ENCODE measurements at places on chromosomes 7 and 10. TPM values are rescaled to one million over a fixed set of nuclear protein-coding genes. Genes with fewer than 3 reads are reported as not detected.

MASTL gene
- 35.0 TPM for total RNA-seq

RELN gene
- total RNA-seq = 0.07 TPM

HYCC1 gene
- total RNA-seq = 62.3 TPM

DNA sequence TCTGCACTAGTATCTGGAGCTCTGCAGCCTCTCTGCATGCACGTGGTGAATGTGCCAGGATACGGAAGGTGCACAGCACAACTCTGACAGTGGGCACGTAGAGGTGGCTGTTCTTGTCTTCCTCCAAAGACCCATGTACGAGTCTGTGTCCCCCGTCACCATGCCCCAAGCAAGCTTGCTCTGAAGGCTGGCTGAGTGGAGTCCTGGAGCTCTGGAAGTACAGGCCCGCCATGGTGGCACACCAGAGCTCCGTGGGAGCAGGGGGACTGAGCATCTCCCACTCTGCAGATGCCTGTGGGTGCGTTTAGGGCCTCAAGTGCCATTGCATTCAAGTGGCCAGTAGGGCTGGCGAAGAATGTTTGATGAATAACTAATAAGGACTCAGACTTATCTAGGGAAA, 17.1 kb downstream of the BCCIP start:
- H3K4me3 ChIP-seq = no peak overlapping the region
- no peaks in the 10 kb centered on the region for H3K4me1 ChIP-seq
- no peak for DNase-seq
- peaks cover 14% of the 10 kb centered on the region for H3K36me3 ChIP-seq
- no peaks in the 10 kb centered on the region for H3K27me3 ChIP-seq

DNA sequence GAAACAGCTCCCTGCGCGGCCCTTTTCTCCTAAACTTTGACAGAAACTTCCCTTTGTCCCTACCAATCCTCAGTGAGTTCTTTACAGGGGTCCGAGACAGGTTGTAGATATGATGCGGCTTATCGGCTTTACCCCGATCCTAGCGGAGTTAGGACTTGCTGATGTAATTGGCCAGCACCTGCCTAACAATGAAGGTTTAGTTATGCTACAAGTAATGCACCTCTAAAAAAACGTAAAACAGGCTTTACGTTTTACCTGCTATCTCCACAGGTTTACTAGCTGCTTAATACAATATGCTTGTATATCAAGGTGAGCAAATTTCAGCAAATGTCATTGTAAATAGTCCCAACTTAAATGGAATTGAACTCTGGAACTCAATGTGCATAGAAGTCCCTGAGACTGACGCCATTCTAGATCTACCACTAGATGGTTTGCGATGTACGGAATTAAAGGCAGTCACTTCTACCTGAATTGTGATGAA, 697 bp upstream of the SNX13 start:
- no peaks in the 10 kb centered on the region for H3K27me3 ChIP-seq
- H3K4me3 ChIP-seq = peak overlapping the region; percentile 96
- peak overlapping the region; percentile 99 for H3K27ac ChIP-seq
- H3K36me3 ChIP-seq = no peaks in the 10 kb centered on the region

DNA sequence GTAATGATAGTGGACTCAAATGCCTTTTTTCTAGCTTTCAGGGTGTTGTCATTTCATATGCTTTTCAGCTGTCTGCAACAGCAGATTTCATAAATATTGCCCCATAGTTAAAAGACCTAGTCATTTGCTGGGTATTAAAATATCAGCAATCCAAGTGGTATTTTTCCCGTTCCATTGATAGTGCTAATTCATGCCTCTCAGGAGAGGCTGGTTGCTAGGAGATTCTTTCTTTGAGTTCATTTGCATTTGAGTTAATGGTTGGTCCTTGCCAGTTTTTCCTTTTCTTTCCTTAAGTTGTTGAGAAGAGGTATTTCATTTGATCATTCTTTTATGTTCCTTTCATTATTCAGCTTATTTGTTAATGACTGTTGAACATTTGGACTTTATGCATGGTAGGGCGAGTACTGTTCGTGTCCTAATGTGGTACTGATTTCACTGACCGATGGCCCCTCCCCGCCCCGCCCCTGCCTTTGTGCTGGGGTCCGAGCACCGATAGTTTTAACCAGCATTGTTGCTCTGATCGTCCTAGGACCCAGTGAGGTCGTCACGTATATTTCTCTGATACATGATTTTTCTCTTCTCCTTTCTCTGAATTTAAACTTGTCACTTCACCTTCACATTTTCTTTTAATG, 128.6 kb downstream of the CCNY start:
- peaks cover 31% of the 10 kb centered on the region for H3K4me1 ChIP-seq
- H3K27ac ChIP-seq = no peak overlapping the region
- H3K4me3 ChIP-seq = no peak overlapping the region
- no peak for DNase-seq
- no peaks in the 10 kb centered on the region for H3K27me3 ChIP-seq

- peak; percentile 22 for DNase-seq
- H3K4me1 ChIP-seq = peaks cover 73% of the 10 kb centered on the region
- H3K27ac ChIP-seq = peak overlapping the region; percentile 99
- no peaks in the 10 kb centered on the region for H3K27me3 ChIP-seq
- no peaks in the 10 kb centered on the region for H3K36me3 ChIP-seq
Measured at GRCh38 chr10:62760401-62760800, 44.1 kb upstream of the ADO start.

DNA sequence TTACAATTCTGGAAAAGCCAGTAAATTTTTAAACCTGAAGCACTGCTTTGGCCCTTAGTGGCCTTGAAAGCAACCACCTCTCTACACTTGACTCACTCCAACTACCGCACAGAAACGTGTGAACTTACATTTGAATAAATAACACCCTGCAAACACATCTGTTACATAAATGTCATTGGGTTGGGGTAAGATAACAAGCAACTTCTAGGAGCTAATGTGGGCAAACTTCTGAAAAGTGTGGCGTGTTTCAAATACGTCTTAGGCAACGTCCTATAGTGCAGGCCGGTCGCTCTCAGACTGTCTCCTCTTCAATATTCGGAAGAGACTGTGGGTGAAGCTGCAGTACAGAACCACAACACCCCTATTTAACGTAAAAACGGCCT, 474 bp downstream of the ORC5 start:
- no peak for DNase-seq
- H3K4me1 ChIP-seq = peaks cover 37% of the 10 kb centered on the region
- H3K36me3 ChIP-seq = peaks cover 21% of the 10 kb centered on the region
- H3K27ac ChIP-seq = peak overlapping the region; percentile 96
- H3K4me3 ChIP-seq = peak overlapping the region; percentile 96

GRCh38 chr7:86469680-86470295, 173.9 kb upstream of the GRM3 start:
- H3K4me3 ChIP-seq = no peak overlapping the region
- H3K27ac ChIP-seq = no peak overlapping the region
- H3K27me3 ChIP-seq = no peaks in the 10 kb centered on the region
- peaks cover 21% of the 10 kb centered on the region for H3K4me1 ChIP-seq
